SW 1271 (cell line): ENCODE measurements at places on chromosomes 3 and 15.

GRCh38 chr3:10930666-10931040, 61.9 kb upstream of the SLC6A1 start:
- no peak for DNase-seq

- peak; percentile 2 for DNase-seq
Observed at GRCh38 chr3:75192146-75192616, 471.9 kb upstream of the FRG2C start.

GRCh38 chr15:31024330-31024729, 32.9 kb upstream of the MTMR10 start:
- peak; percentile 78 for DNase-seq

DNA sequence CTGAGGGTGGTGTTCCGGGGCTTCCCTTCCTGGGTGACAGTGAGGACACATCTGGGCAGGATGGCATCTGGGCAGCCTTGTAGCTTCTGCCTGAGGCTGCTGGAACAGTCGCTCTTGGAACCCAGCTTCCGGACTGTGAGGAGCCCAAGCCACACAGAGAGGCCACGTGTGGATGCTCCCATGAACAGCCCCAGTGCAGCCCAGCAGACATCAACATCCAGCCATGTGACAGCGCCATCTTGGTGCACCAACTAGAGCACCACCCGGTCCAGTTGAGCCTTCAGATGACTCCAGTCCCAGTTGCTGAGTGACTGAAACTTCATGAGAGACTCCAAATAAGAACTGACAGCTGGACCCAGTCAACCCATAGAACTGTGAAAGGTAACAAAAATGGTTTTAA, 15.5 kb upstream of the CTSH start:
- no peak for DNase-seq

DNA sequence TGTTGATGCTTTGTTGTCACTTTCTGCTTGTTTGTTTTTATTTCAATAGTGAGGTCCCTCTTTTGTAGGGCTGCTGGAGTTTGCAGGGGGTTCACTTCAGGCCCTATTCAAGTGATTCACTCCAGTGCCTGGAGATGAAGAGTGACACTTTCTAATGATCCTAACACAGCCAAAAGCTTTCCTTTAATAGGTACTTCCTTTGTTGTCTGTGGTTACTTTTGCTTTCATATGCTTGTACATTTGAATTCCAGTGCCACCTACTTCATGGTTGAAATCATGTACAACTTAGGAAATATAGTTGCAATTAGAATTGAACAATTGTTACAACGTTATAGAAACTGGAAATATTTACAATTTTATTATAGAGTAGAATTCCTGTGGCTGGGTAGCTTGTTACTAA, 466.8 kb upstream of the EPHA3 start:
- DNase-seq: no peak

DNA sequence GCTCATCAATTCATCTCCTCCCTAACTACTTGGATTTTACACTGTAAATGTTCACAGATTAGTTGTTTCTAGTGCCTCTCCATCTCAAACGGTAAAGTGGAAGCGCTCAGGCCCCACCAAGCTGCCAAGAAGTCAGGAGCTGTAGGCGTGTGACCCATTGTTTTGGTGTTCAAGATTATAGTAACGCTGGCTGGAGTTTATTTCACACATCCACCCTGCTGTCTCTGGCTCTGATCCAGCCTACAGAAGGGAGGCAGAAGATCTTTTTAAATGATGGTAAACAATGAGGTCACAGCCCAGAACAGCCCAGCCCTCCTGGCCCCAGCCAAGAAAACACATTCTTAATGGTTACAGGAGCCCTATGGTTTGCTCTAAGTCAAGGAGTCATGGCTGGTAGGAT, 25.7 kb upstream of the GALNT15 start:
- DNase-seq: no peak

GRCh38 chr3:124832782-124833709, 54.1 kb downstream of the ITGB5 start:
- DNase-seq: no peak

- DNase-seq: no peak
Observed at GRCh38 chr3:123792473-123793201, 91.5 kb downstream of the MYLK start.

GRCh38 chr3:172649987-172650386, 60.9 kb downstream of the NCEH1 start:
- no peak for DNase-seq

GRCh38 chr3:167989999-167990398, 105.7 kb downstream of the GOLIM4 start:
- DNase-seq: no peak

DNA sequence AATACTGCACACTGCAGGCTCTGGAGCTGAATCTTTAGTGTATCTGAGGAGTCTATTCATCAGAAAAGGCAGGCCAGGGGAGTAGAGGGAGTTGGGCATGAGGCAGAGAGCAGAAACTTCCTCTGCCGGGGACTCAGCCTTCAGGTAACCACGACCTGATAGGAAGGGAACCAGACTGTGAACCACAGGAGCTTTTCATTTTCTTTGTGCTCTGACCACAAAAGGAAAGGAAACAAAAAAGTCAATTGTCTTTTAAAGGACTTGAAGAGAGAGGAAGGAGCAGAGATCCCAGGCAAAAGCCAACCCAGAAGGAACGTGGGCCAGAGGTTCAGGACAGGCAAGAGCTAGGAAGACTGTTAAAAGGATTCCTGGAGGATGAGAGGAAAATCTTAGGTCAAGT, 573.3 kb downstream of the EPHB1 start:
- DNase-seq: no peak

DNA sequence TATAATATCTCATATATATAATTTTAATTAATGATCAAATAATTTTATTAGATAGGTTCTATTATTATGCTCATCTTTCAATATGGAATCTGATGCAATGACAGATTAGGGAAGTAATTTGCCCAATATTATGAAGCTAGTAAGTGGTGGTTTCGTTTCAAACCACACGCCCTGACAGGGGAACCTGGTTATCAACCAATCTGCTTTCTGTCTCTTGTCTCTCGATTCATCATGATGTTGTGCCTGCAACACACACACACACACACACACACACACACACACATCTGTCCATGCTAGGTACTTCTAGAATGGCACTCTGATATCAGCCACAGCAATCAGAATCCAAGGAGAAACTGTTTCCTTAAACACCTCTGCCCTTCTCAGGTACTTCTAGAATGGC, 128.4 kb downstream of the ZBBX start:
- DNase-seq: no peak
